Activated CD8-positive, alpha-beta memory T cell treated with anti-CD3 and anti-CD28 coated beads for 1 hour (primary cell): ENCODE measurements at places on chromosomes 3 and 15.
A peak's percentile ranks its signal among the peaks of the same experiment; 100 is the strongest.

- no peak for DNase-seq
Measured at GRCh38 chr15:35912196-35912595, 366.2 kb upstream of the DPH6 start.

- no peak for DNase-seq
Measured at GRCh38 chr3:118501152-118501551, 533.5 kb downstream of the IGSF11 start.

GRCh38 chr3:176964661-176965060, 232.6 kb downstream of the TBL1XR1 start:
- no peak for DNase-seq

- DNase-seq: no peak
Measured at GRCh38 chr3:182651461-182651860, 141.8 kb upstream of the ATP11B start.

DNA sequence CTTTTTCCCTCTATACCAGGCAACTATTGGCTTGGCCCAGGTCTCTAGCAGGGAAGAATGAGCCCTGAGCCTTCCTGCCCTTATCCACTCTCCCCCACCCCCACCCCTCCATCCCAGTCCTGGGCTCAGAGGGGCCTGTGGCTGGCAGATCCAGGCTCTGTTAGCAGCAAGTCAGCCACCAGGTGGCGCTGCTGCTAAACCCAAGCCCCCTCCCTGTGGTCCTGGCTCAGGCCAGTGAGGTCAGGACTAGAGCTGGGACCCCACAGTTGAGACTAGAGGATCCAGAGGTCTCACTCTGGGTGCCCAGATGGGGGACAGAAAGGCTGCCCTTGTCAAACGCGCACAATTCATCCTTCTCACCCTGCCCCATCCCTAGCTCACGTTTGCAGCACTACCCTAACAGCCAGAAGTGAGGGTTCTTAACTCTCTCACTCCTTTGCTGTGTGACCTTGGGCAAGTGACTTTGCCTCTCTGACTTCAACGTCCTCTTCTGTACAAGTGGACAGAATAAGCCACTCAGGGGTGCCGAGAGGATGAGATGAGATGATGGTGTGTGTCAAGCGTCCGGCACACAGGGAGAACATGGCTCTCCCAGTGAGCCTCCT, 46.8 kb upstream of the SLC6A1 start:
- DNase-seq: peak; percentile 26

DNA sequence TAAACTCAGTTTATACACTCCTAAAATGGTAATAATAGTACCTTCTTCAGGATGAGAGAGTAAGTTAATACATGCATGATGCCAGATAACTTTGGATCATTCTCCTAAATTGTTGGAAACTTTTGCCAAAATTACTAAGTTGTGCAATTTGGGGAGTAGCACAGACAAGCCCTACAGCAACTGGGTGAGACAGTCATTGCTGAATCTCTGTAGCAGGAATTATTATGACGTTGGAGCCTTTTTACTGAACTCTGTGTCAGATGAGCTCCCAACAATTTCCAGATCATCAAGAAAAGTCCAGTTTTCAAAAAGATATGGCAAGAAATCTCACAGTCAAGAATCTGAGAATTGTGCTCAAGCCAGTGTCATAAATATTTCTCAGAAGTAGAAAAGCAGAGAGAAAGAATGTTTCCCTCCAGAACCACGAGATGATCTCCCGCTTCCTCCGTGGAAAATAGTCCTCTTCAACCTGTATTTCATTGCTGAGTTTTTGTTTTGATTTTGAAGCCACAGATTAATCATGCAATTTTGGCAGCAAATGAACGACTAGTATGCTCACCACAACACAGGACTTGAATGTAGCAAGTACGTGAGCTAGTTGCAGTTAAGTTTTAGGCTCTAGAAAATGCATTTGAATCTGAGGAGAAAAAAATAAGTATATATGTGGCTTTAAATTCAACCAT, 485.4 kb downstream of the CNTN6 start:
- DNase-seq: no peak

- no peak for DNase-seq
Measured at GRCh38 chr3:49346797-49347251, 7.0 kb upstream of the USP4 start.

DNA sequence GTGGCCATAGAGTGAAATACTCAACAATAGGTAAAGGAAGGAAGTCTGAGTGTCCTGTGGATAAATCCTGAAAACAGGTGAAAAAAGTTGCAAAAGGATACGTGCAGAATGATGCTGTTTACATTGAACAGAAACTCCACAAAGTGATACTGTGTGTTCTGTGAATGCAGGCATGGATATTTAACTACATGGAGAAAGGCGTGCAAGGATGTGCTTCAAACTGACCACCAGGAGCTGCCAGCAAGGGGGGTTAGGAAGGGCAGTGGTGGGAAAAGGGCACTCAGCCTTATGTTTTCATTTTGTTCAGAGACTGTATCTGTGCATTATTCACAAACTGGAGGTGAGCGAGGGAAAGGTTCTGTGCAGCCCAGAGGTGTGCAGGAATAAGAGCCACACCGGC, 47.4 kb downstream of the DNAJB8 start:
- no peak for DNase-seq

- DNase-seq: no peak
Measured at GRCh38 chr15:33234020-33234461, 39.5 kb upstream of the FMN1 start.

- no peak for DNase-seq
Measured at GRCh38 chr15:41896566-41896965, 2.7 kb upstream of the SPTBN5 start.

DNA sequence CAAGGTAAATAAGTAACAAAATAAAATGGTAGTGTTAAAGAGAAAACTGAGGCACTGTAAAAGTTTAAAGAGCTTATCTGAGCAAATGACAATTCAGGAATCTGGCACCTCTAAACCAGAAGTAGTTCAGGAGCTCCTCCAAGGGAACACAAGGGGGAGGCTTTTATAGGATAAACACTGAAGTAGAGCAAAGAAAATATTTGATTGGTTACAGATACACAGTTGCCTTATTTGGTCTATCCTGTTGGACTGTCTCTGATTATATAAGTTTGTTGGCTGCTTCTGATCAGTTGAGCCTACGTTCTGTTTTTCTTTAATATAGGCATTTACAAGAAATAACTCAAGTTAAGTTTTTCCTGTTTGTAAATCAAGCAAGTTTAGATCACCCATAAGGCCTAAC, 146.9 kb downstream of the ERC2 start:
- DNase-seq: no peak

- no peak for DNase-seq
Measured at GRCh38 chr3:71244153-71244825, 339.2 kb downstream of the FOXP1 start.

- no peak for DNase-seq
Measured at GRCh38 chr3:40308725-40309417, 636 bp upstream of the EIF1B start.

GRCh38 chr15:70098461-70099166, 897 bp upstream of the TLE3 start:
- DNase-seq: peak; percentile 14

DNA sequence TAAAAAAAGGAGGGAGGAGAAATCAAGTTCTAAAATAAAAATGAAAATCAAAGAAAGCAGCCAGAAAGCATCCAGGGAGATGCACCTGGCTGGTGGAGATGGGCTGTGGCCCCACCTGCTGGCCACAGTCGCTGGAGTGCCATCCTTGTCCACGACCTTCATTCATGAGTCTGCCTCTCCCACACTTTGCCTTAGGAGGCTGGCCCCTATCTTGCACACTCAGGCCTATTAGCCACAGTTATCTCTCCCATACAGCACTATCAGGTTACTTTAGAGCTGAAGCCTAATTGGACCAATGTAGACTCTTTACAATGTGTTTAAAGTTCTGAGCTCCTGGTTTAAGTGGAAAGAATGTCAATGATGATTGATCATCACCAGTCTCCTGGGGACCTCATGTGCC, 392.0 kb upstream of the RORA start:
- DNase-seq: no peak

GRCh38 chr3:151383956-151384355, 597 bp downstream of the P2RY12 start:
- no peak for DNase-seq

- no peak for DNase-seq
Measured at GRCh38 chr15:85762039-85762755, 32.5 kb downstream of the KLHL25 start.

GRCh38 chr3:67940210-67940952, 286.0 kb upstream of the SUCLG2 start:
- no peak for DNase-seq

DNA sequence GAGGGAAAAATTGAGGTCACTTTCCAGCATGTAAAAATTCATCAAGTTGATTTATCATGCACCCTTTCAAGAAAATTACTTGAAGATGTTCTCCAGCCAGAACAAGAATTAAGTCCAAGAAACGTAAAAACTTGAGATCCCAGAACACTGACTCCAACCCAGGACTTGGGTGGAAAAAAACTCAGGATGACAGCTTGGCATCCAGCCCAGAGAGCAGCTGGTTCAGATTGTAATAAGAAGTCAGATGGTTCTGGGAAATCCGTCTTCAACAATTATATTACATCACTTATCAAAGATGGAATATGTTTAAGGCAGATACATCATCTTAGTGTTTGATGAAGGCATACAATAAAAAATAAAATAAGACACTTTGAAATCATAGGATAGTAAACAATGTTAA, 23.0 kb upstream of the DNAJC13 start:
- no peak for DNase-seq

DNA sequence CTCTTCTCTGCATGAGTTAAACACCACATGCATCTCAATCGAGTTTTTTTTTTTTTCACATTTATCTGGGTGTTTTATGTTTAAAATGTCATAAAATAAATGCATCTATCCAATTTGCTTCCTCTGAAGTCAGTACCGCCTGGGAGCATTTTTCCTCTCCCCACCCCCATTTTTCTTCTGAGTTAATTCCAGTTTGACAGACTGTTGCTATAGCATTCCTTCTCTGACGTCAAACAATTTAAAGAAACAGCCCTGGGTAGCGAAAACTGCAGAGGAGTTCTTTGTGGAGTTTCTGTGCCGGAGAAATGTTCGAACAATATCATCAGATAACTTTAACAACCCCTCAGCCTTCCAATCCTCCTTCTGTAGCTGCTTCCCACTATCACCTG, 900 bp upstream of the GNB4 start:
- DNase-seq: no peak

- DNase-seq: no peak
Measured at GRCh38 chr3:86967062-86967461, 23.9 kb downstream of the VGLL3 start.

DNA sequence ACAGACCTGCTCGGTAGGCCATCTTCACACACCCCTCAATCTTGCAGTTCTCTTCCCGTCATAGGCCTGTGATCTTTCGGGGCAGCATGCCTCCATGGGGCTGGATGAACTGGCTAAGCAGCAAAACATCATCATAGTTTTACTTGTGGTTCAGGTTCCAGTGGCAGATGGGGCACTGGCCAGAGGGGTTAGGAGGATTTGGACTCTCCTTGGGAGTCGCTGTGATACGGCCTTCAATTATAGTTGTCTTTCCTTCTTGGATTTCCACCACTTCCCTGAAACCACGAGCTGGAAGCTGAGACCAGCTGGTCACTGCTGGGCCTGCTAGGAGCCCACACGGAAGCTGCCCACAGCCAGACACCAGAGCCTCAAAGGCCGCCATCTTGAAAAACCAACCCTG, 15.7 kb downstream of the ZNF589 start:
- DNase-seq: no peak

- DNase-seq: no peak
Measured at GRCh38 chr3:14434126-14434497, 31.7 kb downstream of the SLC6A6 start.

DNA sequence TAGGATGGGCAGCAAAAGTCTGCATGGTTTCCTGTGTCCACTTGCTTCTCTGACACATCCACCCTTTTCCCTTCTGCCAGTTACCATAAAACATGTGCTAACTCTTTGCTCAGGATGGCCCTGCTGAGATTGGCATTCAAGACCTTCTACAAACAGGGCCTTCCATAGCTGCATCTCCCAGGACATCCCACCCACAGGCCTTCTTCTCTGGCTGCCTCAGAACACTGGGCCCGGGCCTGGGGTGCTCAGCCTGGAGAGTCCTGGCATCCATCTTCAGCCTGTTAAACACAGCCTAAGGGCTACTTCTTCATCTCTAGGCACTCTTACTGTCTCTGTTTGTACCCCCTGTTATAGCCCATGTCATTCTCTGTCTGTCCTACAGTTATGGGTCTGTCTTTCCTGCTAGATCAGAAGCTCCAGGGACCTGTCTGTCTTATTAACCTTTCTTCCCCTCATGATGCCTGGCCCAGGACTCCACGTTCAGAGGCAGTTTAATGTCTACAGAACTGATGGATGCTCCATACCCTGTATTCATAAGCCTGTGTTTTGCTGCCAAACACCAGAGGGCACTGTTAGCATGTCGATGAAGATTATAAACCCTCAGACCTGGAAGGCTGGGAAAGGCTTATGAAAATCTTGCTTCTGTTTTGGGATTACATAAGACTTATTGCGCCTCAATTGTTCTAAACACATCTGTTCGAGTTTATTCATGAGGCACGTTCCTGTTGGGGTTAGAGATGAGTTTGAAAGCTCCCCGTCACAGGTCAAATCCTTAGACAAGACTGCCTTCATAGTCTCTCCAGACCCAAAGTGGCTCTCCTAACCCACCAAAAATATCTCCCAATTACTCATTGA, 16.5 kb downstream of the SEMA3G start:
- DNase-seq: no peak

- DNase-seq: no peak
Measured at GRCh38 chr3:190375246-190375645, 12.7 kb upstream of the CLDN16 start.

DNA sequence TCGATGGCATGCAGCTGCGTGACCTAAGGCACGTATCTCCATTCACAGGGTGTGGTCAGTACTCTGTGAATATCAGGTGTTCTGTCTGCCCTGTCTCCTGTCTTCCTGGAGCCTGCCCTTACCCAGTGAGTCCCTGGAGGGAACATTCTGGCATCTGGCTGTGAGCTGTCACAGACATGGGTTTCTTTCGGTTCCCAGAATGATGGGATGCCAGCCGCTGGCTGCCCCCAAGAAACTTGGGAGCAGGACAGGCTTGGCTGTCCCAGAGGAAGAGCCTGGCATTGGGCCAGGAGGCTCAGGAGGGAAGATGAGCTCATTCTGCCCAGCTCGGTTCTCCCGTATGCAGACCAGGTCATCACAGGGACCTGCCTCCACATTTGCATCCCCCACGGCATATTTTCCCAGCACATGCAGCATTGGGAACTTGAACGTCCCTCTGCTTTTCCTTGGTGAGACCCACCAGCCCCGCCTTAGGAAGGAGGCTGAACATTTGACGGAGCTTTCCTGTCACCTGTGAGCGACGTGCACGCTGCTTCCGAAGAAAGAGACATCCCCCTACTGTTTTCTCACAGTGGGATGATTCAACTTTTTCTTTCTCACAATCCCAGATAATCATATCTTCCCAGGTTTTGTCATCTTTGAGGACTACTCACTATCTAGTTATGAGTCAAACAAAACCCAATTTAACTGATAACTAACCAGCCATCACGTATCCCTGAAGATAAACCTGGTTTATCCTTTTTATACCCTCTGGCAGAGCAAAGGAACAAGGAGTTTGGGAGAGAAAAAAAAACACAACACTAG, 22.0 kb upstream of the PGPEP1L start:
- no peak for DNase-seq

GRCh38 chr3:116001151-116001621, 377.9 kb downstream of the GAP43 start:
- DNase-seq: no peak
